Right cardiac atrium (tissue), 5 donors: ENCODE measurements at places on chromosomes 12 and 14. TPM values are rescaled to one million over a fixed set of nuclear protein-coding genes. Genes with fewer than 3 reads are reported as not detected.

GRCh38 chr12:124578445-124578844 is 11.0 kb upstream of the NCOR2 start:
- DNase-seq: no peak

DNA sequence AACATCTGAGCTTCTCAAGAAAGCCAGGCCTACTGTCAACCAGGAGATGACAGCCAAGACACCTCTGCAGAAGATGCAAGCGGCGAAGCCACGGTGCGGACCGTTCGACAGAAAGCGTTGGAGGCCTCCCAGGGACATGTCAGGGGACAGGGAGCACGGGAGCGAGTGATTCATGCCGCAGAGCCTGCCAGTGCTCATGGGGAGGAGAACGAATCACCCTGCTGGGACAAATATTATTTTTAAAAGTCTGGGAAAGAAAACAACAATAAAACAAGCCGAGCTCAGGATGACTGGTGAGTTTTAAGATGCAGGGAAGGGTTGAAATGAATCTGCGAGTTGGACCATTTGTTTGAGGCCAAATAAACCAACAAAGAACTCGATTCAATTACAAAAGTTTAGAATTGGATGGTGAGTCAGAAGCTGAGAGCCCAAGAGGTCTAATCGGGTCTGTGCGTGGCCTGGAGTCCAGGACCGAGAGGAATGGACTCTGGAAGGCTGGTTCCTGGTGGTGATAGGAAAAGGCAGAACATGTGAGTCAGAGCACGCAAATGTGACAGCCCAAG is 91.0 kb downstream of the RBM19 start:
- no peak for DNase-seq

GRCh38 chr12:24544368-24544767 is 404.5 kb downstream of the BCAT1 start:
- no peak for DNase-seq

DNA sequence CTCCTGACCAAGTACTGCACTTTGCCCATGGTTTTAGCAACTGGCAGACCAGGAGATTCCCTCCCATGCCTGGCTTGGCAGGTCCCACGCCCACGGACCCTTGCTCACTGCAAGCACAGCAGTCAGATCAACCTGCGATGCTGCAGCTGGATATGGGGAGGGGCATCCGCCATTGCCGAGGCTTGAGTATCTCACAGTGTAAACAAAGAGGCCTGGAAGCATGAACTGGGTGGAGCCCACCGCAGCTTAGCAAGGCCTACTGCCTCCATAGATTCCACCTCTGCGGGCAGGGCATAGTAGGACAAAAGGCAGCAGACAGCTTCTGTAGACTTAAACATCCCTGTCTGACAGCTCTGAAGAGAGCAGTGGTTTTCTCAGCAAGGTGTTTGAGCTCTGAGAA is 479.8 kb downstream of the FUT8 start:
- DNase-seq: no peak

- DNase-seq: no peak
Measured at GRCh38 chr12:71295953-71296352, 138.2 kb upstream of the TSPAN8 start.

DNA sequence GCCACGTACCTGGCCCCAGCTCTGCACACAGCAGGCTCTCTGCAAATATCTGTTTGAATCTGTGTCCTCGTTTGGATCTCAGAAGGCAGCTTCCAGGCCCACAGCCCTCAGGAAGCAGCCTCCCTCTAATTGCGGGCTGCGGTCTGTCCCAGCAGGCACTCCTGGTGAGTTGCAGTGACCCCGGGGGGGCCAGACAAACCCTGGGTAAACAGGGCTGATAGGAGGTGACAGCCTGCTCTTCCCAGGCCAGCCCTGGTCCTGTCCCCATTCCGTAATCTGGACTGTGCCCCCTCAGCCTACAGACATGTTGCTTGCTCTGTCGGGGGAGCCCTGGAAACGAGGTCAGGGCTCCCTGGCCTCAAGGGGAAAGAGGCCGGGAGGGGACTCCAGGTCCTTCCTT is 2.0 kb downstream of the FOXN4 start:
- DNase-seq: no peak

DNA sequence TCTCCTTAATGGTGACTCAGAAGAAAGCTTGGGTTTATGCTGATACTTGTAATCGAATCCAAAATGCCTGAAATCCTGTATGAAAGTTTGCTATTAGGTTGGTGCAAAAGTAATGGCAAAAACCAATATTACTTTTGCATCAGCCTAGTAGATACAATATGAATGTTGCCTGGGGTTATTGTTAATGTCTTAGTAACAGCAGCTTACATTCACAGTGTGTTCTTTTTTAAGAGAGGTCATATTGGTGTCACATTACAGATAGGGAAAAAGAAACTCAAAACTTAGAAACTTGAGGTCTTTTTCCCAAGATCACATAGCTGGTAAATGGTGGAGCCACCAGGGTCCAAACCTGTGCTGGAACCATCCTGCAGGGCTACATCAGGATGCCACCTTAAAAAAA is 25.2 kb downstream of the SRGAP1 start:
- no peak for DNase-seq

GRCh38 chr14:68407285-68407684 is 385.6 kb downstream of the ZFP36L1 start:
- no peak for DNase-seq

Gene TGFB3
- 39.5 TPM for total RNA-seq

Gene GPRC5A
- 8.0 TPM for total RNA-seq

Gene RNASE7
- not detected for total RNA-seq

Gene C14orf132
- total RNA-seq: 5.3 TPM

Gene FSCB
- total RNA-seq: not detected
